ENCODE measurements at places on chromosomes 3 and 15. TPM values are rescaled to one million over a fixed set of nuclear protein-coding genes. Genes with fewer than 3 reads are reported as not detected.

Gene ASB14
- total RNA-seq: not detected

- peak; percentile 61 for DNase-seq
These were observed 72.3 kb upstream of the ZNF280D start for GRCh38 chr15:56805466-56806147.

GRCh38 chr3:53194210-53195065 lies 33.4 kb downstream of the PRKCD start:
- no peak for DNase-seq

- DNase-seq: no peak
These were observed 38.7 kb upstream of the PTPN23 start for GRCh38 chr3:47342151-47342550.

Gene KLHL40
- not detected for total RNA-seq

- peak; percentile 42 for DNase-seq
These were observed 36.9 kb upstream of the HERC1 start for GRCh38 chr15:63870487-63871209.

Gene CORO2B
- total RNA-seq: 0.53 TPM

Gene VGLL3
- 26.8 TPM for total RNA-seq

- no peak for DNase-seq
These were observed 56.1 kb upstream of the UBE2E1 start for GRCh38 chr3:23749609-23750008.

GRCh38 chr3:172442606-172443005 lies 5.7 kb downstream of the GHSR start:
- DNase-seq: no peak

- no peak for DNase-seq
These were observed 16.1 kb upstream of the ATP8B4 start for GRCh38 chr15:50135031-50135551.

GRCh38 chr3:189122110-189122509 lies 49.7 kb upstream of the TPRG1 start:
- DNase-seq: no peak

Gene ITIH3
- not detected for total RNA-seq

GRCh38 chr3:190810957-190811356 lies 51.5 kb downstream of the GMNC start:
- no peak for DNase-seq

Gene MRAS
- 2.4 TPM for total RNA-seq

GRCh38 chr15:90101969-90102890 lies at the start of gene IDH2:
Gene IDH2 (minus strand): TSS chr15:90102468. CDS start chr15:90102390, 78 bp downstream.
- DNase-seq: peak; percentile 84

DNA sequence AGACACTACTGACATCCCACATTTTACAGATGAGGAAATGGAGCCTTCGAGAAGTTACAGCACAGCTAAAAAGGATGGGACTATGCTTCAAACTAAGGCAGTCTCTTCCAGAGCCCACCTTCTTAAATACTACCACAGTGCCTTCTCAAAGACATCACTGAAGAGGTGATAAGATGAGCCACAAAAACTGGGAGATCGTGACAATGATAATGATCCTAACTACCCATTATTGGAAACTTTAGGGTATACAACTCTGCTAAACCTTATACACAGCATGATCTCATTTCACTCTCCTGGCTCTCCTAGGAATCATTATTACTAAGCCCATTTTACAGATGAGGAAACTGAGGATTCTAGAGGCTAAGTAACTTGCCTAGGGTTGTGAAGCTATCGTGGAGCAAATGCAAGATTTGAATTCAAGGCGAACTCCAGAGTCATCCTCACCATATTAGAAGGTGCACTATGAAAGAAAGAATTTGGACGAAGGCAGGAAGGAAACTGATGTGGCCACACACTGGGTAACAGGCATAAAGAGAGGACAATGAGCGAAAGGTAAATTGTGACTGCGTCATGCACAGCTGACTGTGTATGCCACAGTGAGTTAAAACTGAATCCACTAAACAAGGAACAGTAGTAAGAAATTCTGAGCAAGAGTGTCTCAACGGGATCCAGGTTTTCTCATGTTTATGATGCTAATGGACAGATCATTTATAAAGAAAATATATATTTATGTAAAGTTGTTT lies 55.4 kb downstream of the SUCLG2 start:
- DNase-seq: no peak

Gene LYSMD4
- total RNA-seq: 5.7 TPM

Gene SUSD5
- 0.35 TPM for total RNA-seq

Gene CDHR4
- total RNA-seq: 2.0 TPM

GRCh38 chr15:77187751-77188464 lies 117.0 kb upstream of the TSPAN3 start:
- DNase-seq: no peak
